Activated T-cell treated with anti-CD3 and anti-CD28 coated beads, Interleukin-2, amount 50 U/mL, for 4 hours (primary cell): ENCODE measurements at places on chromosomes 6 and 20. TPM values are rescaled to one million over a fixed set of nuclear protein-coding genes. Genes with fewer than 3 reads are reported as not detected.

ATAT1 gene
- total RNA-seq = 10.3 TPM

NHLRC1 gene
- total RNA-seq = 0.50 TPM

DLL1 gene
- 0.18 TPM for total RNA-seq

MOXD1 gene
- not detected for total RNA-seq

CGA gene
- not detected for total RNA-seq

PLCB1 gene
- 6.0 TPM for total RNA-seq

TINAG gene
- not detected for total RNA-seq

MMUT gene
- 11.3 TPM for total RNA-seq

PLEKHG1 gene
- total RNA-seq = 1.5 TPM

TCP11 gene
- total RNA-seq = not detected
